ENCODE measurements at places on chromosomes 13 and 19. TPM values are rescaled to one million over a fixed set of nuclear protein-coding genes. Genes with fewer than 3 reads are reported as not detected.

- no peaks in the 10 kb centered on the region for H3K36me3 ChIP-seq
- peak; percentile 21 for DNase-seq
- H3K27me3 ChIP-seq, result no peaks in the 10 kb centered on the region
- H3K4me3 ChIP-seq, result no peak overlapping the region
These were observed 35.5 kb downstream of the PAK4 start for GRCh38 chr19:39160889-39161672.

- H3K27me3 ChIP-seq, result peaks cover 42% of the 10 kb centered on the region
- no peaks in the 10 kb centered on the region for H3K4me1 ChIP-seq
- H3K36me3 ChIP-seq, result no peaks in the 10 kb centered on the region
- DNase-seq, result no peak
- H3K27ac ChIP-seq, result no peak within 1 kb of the TSS
- H3K4me3 ChIP-seq, result peak within 1 kb of the TSS; percentile 19
These were observed at the start of gene LINGO3 for GRCh38 chr19:2308114-2308556. Gene LINGO3, minus strand, starts transcription at chr19:2308154. Its CDS starts 16,378 bp downstream, at chr19:2291776.

GRCh38 chr19:24051516-24051915 lies 35.5 kb upstream of the ZNF254 start:
- no peaks in the 10 kb centered on the region for H3K27me3 ChIP-seq
- H3K4me1 ChIP-seq, result no peaks in the 10 kb centered on the region
- H3K27ac ChIP-seq, result no peak overlapping the region
- peaks cover 69% of the 10 kb centered on the region for H3K36me3 ChIP-seq

- no peak overlapping the region for H3K4me3 ChIP-seq
- H3K36me3 ChIP-seq, result no peaks in the 10 kb centered on the region
- peaks cover 3% of the 10 kb centered on the region for H3K4me1 ChIP-seq
These were observed 3.1 kb upstream of the DACH1 start for GRCh38 chr13:71870100-71870499.

GRCh38 chr13:48158290-48158689 lies 63.4 kb upstream of the MED4 start:
- H3K4me3 ChIP-seq, result no peak overlapping the region

- no peaks in the 10 kb centered on the region for H3K36me3 ChIP-seq
- peak within 1 kb of the TSS; percentile 91 for H3K27ac ChIP-seq
- H3K4me1 ChIP-seq, result peaks cover 19% of the 10 kb centered on the region
- peak within 1 kb of the TSS; percentile 95 for H3K4me3 ChIP-seq
- peak; percentile 83 for DNase-seq
- H3K27me3 ChIP-seq, result no peaks in the 10 kb centered on the region
These were observed at the start of gene ZNF581 for GRCh38 chr19:55643003-55643886. Gene ZNF581, plus strand, starts transcription at chr19:55643649. Its CDS starts 923 bp downstream, at chr19:55644572.

GRCh38 chr13:83449668-83450395 lies 432.4 kb downstream of the SLITRK1 start:
- peak; percentile 20 for DNase-seq
- no peaks in the 10 kb centered on the region for H3K27me3 ChIP-seq
- no peak overlapping the region for H3K27ac ChIP-seq
- no peaks in the 10 kb centered on the region for H3K4me1 ChIP-seq

- H3K27me3 ChIP-seq, result no peaks in the 10 kb centered on the region
- H3K4me1 ChIP-seq, result no peaks in the 10 kb centered on the region
- no peak overlapping the region for H3K4me3 ChIP-seq
These were observed 40.6 kb downstream of the TNFSF11 start for GRCh38 chr13:42614436-42615035.

DNA sequence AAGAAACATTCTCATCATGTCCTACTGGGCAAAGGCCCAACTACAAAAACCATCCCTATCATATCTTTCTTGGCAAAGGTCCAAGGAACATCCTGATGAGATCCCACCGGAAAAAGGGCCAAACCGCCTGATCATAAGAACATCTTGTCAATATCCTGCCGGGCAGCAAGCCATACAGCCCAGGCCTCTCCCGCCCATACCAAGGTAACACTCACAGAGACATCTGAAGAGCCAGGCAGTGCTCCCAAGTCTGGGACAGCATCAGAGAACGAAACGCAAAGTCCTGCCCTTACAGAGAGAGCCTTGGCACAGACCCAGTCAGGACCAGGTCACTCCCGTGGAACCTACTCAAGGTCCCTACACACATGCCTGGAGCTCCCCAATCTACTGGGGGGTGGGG lies 18.5 kb upstream of the ZNF331 start:
- no peak for DNase-seq
- H3K27ac ChIP-seq, result no peak overlapping the region
- no peak overlapping the region for H3K4me3 ChIP-seq
- no peaks in the 10 kb centered on the region for H3K27me3 ChIP-seq
- H3K4me1 ChIP-seq, result no peaks in the 10 kb centered on the region
- no peaks in the 10 kb centered on the region for H3K36me3 ChIP-seq

DNA sequence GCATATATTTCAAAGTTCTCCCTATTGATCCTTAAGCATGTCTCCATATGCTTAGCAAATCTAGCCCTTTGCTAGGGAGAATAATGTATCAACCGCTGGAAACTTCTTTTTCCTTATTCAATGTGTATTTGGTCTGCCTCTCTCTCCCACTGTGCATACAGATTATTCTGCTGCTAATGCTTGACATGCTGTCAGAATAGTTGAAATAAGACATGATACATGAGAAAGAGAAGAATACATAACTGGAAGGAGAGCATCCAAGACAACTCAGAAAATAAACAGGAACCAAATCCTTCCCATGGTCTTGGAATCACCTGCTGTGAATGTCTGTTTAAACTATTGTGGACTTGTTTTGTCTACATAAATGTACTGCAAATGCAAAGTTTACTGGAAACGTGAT lies 1103.0 kb downstream of the EFNB2 start:
- DNase-seq, result no peak
- H3K4me3 ChIP-seq, result no peak overlapping the region
- no peaks in the 10 kb centered on the region for H3K4me1 ChIP-seq

DNA sequence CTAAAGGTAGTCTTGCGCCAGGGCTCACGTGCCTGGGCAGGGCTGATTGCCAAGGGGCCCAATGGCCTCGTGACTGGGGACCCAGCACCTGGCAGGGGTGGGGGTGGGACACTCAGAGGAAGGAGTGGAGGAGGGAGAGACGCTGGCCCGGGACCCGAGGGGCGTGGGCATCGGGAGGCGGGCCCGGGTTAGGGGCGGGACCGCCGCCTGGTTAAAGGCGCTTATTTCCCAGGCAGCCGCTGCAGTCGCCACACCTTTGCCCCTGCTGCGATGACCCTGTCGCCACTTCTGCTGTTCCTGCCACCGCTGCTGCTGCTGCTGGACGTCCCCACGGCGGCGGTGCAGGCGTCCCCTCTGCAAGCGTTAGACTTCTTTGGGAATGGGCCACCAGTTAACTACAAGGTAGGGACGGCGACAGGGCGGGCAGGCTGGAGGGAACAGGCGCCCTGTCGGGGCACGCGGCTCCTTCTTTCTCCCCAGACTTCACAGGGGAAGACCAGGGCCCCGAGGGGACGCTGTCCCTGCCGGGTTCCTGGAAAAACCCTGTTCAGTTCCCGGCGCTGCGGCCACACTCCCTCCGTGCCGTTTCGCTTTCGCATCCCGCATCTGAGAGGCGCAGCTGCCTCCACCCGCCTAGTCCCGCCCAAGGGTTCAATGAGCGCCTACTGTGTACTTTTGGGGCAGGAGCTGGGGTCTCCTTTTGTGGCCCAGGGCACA lies at the start of gene IFI30:
Gene IFI30 (plus strand): TSS at position 242 of the 717 bp plus-strand sequence. CDS start 29 bp downstream, at position 271.
- DNase-seq, result peak; percentile 58
- peaks cover 7% of the 10 kb centered on the region for H3K4me1 ChIP-seq
- H3K27me3 ChIP-seq, result peaks cover 18% of the 10 kb centered on the region
- no peaks in the 10 kb centered on the region for H3K36me3 ChIP-seq
- H3K27ac ChIP-seq, result no peak within 1 kb of the TSS

DNA sequence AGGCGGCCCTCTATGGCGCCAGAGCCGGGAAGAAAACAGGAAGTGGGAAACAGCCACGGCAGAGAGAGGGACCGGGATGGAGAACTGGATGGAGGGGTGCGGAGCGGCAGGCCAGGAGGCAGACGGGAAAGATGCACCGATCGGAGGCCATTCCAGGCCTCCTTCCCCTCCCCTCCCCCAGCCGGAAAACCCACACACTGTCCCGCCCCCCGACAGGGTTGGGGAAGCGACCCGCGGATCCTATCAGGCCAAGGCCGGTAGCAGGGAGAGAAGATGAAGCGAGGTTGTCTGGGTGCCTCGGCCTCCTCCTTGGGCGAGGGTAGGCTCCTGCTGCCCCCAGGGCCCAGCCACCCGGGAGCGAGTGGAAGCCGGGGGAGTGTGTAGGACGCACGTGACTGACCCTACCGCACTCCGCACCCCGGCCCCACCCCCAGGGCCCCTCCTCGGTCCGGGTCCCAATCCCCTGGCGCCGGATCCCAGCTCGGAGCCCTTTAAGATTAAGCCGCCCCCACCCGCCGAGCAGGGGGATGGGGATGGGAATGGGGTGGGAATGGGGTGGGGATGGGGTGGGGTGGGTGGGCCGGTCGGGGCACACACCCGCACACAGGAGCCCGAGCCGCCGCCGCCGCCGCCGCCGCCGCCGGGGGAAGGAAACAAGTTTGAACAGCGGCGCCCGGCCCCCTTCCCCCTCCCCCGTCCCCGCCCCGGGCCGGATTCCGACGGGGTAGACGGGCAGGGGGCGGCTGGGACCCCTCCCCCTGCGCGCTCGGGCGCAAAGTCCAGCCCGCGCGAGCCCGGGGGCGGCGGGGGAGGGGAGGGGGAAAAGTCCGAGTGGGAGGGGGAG lies 1.5 kb downstream of the ERF start:
- peak overlapping the region; percentile 95 for H3K27ac ChIP-seq
- H3K4me1 ChIP-seq, result peaks cover 34% of the 10 kb centered on the region
- H3K27me3 ChIP-seq, result no peaks in the 10 kb centered on the region
- no peaks in the 10 kb centered on the region for H3K36me3 ChIP-seq
- peak overlapping the region; percentile 96 for H3K4me3 ChIP-seq

DNA sequence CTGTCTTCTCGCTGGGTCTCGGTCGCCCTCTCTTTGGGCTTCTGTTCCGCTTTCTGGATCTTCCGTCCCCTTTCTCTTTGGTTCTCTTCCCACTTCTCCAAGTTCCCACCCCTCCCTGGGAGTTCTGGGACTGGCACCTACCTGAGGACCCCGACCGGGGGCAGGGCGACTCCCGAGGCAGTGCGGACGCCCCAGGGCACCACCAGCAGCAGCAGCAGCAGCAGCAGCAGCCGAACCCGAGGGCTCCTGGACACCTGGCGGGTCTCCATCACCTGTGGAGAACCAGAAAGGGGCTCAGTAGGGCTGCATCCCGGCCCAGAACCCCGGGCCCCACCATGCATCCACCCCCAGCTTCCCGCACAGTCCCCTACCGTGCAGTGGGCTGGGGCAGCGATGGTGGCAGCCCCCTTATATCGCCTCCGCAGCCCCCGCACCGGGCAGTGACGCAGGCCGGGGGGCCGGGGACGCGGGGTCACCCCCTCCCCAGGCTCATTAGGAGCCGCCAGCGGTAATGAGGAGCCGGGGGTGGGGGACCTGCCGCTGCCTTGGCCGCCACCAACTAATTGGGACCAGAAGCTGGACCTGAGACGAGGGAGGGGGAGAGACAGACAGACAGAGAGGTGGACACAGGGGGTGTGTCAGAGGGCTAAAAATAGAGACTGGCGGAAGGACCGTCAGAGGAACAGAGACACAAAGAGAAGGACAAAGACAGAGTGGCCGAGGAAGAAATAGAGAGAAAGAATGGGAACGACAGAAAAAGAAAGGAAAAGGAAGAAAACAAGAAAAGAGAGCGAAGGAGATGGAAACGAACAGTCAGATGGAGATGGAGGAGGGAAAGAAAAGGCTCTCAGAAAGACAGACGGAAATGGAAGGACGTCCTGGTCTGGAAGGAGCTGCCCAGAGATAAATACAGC lies at the start of gene PTH2:
Gene PTH2 (minus strand): TSS at position 371 of the 914 bp plus-strand sequence. CDS start 102 bp downstream, at position 269.
- peaks cover 68% of the 10 kb centered on the region for H3K27me3 ChIP-seq
- DNase-seq, result no peak
- no peaks in the 10 kb centered on the region for H3K36me3 ChIP-seq
- peaks cover 20% of the 10 kb centered on the region for H3K4me1 ChIP-seq
- H3K27ac ChIP-seq, result no peak within 1 kb of the TSS

DNA sequence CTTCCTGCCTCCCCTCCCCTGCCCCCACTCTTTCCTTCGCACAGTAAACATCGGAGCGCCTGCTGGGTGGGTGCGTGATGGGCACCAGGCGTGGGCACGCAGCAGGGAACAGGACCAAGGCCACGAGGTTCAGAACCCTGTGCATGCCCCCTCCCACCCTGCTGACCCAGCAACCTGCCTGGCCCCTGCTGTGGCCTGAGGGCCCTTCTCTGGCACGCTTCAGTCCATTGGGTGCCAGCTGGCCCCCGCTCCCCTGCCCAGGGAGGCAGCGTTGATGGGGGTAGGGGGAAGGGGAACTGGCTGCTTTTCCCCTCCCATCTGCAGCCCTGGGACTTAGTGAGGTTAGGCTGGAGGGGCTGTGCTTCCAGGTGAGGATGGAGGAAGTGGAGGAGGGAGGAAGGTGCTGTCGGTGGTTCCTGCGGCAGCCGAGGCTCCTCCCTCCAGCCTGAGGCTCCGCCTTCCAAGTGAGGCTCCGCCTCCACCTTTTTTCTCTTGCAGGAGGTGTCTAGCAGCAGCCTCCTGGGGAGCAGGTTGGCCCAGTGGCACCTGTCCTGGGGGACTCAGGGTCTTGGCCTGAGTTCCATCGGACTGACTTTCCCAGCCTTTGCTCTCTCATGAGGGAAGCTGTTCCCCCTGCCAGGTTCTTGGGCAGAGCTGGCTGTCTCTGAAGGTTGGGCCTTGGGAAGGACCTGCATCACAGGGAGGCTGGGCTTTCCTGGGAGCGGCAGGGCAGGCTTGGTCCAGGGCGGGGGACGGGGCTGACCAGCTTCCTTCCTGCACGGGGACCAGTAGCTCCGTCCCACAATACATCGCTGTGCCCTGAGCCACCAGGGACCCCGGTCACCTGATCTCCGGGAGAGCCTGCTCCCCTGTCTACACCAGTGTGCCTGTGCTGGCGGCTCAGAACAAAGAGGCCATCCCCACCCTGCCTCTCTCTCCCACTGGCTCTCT lies 7.3 kb downstream of the PIAS4 start:
- peaks cover 18% of the 10 kb centered on the region for H3K36me3 ChIP-seq
- H3K4me3 ChIP-seq, result no peak overlapping the region
- peaks cover 16% of the 10 kb centered on the region for H3K4me1 ChIP-seq

GRCh38 chr13:40556453-40556852 lies 110.0 kb downstream of the FOXO1 start:
- H3K36me3 ChIP-seq, result no peaks in the 10 kb centered on the region
- no peak overlapping the region for H3K4me3 ChIP-seq
- H3K27ac ChIP-seq, result no peak overlapping the region
- H3K4me1 ChIP-seq, result peaks cover 30% of the 10 kb centered on the region
- DNase-seq, result no peak

DNA sequence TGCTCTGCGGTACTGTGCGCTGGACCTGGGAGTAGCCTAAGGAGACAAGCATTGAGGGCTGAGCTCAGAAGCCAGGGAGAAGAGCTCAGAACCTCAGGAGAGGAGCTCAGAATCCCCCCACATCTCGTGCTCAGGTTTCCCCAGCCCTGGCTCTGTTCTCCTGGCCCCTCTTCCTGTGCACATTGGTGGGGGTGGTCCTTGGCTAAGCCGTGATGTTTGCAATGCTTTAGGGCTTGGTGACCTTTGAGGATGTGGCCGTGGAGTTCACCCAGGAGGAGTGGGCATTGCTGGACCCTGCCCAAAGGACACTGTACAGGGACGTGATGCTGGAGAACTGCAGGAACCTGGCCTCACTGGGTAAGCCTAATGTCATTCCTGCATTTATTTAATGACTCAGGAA lies 6.6 kb downstream of the ZNF557 start:
- no peak overlapping the region for H3K27ac ChIP-seq
- H3K27me3 ChIP-seq, result no peaks in the 10 kb centered on the region
- H3K4me1 ChIP-seq, result no peaks in the 10 kb centered on the region
- H3K4me3 ChIP-seq, result no peak overlapping the region

The NCAN gene
- 0.36 TPM for total RNA-seq

The FGF22 gene
- total RNA-seq, result not detected

The FAM124A gene
- 0.18 TPM for total RNA-seq

The FPR3 gene
- total RNA-seq, result not detected

The ZNF665 gene
- 5.2 TPM for total RNA-seq

The CLEC4M gene
- total RNA-seq, result not detected

The CPAMD8 gene
- 53.4 TPM for total RNA-seq

Data from cardiac muscle cell (in vitro differentiated cells and primary cell).